ENCODE measurements at places on chromosomes 3 and 15. TPM values are rescaled to one million over a fixed set of nuclear protein-coding genes. Genes with fewer than 3 reads are reported as not detected.
A peak's percentile ranks its signal among the peaks of the same experiment; 100 is the strongest.

DNA sequence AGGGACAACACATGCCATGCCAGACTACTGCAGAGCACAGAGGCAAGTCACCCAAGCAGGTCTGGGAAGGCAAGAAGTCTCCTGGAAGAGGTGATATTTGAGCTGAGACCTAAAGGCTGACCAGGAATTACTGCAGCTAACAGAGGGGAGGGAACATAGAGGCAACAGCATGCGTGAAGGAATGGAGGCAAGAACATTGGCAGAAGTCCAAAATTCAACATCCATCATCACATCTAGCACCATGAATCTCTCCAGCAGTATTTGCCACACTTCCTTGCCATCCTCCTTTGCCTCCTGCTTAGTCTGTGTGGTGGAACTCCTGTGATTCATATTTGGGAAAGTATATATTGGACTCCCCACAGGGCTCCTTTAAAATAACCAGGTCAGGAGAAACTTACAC, 870 bp upstream of the TSEN2 start:
- no peak for DNase-seq

DNA sequence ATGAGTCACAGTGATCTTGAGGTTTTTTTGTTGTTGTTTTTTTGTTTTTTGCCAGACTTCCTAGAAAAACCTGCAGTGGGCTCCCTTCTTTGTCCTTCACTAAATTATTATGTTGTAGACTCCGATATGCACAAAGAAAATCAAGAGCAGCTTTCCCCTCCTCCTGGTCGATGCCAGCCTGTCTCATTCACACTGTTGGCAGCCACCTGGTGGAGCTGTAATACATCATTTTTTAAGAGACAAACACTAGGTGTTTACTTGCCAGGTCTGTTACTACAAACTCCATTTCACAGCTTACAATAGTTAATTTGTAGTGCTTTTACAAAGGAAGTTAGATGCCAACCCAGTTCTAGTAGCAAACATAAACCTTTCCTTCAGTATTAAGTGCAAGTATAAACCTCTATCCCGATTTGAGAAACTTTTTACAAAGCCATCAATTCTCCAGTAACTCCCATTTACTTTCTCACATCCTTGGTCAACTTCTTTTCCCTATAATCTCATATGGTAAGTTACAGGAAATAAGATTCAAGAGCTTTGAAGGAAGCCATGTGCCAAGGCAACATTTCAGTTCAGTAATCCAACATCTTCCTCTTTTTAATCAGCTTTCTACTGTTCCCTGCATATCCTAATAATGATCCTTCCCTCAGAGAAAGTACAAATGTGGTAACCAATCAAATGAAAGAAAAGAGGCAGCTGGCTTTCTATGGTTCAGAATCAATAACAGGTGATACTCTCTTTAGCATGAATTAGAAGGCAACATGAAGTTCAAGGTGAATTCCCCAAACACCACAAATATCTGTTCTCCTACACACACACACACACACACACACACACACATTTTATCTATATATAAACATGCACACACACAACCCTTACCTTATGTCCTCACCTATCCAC, 14.0 kb downstream of the AAGAB start:
- DNase-seq = no peak

DNA sequence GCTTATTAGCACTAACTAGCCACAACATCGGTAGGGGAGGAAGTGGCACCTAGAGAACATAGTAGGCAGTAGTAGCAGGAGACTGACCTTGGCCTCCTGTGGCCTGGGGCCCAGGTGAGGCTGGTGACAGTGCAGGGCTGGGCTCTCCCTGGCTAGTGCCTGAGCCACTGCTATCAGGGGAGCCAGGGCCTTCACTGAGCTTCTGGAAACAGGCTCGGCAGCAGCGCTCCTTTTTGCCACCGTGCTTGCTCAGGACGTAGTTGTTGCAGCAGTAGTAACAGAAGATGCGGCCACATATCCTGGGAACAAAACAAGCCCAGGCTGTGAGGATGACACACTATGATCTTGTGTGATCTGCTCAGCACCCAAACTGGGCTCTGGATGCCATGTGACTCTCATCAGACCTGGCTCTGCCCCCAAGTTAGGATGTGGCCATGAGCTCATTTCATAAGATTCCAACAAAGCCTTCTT, 15.1 kb downstream of the CXCR6 start:
- DNase-seq = no peak

DNA sequence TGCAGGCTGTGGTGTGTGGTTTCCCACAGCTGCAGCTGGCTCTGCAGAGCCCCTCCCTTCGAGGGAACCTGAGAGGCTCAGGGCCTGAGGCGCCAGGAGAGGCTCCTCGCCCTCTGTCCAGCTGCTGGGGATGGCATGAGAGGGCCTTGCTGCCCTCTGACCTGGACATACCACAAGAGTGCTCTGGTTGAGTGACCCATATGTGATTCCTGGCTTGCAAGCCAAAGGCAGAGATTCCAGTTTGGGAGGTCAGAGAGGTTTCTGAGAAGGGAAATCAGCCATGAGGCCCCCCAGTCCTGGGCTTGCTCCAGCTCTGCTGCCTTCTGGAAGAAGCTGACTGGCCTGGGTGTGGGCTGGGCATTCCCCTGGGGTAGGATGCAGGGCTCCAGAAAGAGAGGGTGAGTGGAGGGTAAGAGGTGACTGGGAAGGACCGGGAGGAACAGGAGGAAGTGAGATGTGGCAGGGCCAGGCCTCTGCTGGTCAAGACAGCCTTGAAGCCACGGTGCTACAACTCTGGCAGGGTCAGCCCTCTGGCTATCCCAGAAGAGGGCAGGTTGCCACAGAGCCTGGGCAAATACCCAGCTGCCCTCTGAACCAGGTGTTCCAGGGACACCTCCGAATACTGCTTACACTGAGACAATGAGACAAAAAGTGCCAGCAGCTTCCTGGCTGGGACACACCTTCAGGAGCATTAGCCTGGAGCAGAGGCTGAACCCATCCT, 16.0 kb upstream of the SRP14 start:
- DNase-seq = no peak

The CCDC174 gene
- 16.8 TPM for total RNA-seq

GRCh38 chr3:83633758-83634157, 1325.0 kb upstream of the CADM2 start:
- no peak for DNase-seq

The LEKR1 gene
- total RNA-seq = 1.2 TPM

- no peak for DNase-seq
Measured at GRCh38 chr3:143240886-143241285, 121.3 kb downstream of the CHST2 start.

GRCh38 chr3:152961323-152961722, 126.4 kb downstream of the P2RY1 start:
- DNase-seq = no peak

The REC114 gene
- not detected for total RNA-seq

The OCA2 gene
- not detected for total RNA-seq

DNA sequence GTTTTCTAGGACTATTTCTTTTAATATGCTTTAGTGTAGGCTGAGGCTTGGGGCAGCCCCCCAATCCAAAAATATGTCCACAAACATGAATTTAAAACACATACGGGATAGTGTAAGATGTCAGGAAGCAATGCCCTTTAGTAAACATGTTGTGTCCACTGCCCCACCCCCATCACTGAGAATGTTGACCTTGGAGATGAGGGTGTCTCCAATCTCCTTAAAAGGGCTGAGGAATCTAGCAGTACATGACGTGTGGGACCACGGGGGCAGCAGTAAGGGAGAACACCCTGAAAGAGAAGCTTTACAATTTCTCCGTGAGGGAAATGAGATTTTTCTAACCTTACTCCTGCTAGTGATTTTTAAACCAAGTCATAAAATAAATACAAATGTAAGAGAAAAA, 84.7 kb downstream of the SQOR start:
- DNase-seq = no peak

GRCh38 chr15:32747921-32748342, 30.1 kb downstream of the GREM1 start:
- DNase-seq = no peak

GRCh38 chr3:67327582-67327981, 326.8 kb downstream of the SUCLG2 start:
- no peak for DNase-seq

The TAGLN3 gene
- total RNA-seq = not detected

The HCLS1 gene
- total RNA-seq = 82.1 TPM

DNA sequence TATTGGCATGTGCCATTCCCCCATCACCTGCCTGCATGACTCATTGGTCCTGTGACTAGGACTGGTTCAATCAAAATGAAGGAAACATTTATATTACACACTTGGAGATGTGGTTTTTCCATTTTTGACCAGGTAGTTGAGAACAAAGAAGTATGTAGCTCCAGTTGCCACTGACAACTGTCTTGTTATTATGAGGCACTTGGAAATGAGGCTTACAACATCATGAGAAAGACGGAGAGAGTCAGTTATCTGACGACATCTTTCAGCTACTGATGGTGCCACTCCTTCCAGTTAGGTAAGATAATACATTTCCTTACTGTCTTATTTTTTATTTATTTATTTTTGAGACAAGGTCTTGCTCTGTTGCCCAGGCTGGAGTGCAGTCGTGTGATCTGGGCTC, 21.8 kb upstream of the PROK2 start:
- DNase-seq = no peak

The DNAJB11 gene
- 47.0 TPM for total RNA-seq

- peak; percentile 85 for DNase-seq
Measured at GRCh38 chr3:32816439-32817256, 1.1 kb upstream of the TRIM71 start.

GRCh38 chr3:42122261-42123011, 31.3 kb downstream of the TRAK1 start:
- peak; percentile 47 for DNase-seq

DNA sequence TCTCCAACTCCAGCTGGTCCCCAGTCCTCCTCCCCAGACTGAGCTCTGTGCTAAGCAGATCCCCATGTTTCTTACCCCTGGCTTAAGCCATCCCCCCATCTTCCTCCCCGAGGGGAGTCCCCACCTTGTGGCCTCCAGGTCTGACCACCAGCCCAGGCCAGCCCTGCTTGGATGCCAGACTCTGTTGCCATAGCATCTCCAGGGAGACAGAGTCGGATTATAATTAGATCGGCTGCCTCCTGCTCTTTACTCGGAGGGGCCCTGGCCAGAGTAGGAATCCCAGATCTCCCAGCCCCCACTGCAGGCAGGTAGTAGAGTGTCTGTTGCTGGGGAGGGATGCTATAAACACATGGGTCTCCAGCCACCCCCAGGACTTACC, 2.4 kb downstream of the KLHDC8B start:
- DNase-seq = no peak

DNA sequence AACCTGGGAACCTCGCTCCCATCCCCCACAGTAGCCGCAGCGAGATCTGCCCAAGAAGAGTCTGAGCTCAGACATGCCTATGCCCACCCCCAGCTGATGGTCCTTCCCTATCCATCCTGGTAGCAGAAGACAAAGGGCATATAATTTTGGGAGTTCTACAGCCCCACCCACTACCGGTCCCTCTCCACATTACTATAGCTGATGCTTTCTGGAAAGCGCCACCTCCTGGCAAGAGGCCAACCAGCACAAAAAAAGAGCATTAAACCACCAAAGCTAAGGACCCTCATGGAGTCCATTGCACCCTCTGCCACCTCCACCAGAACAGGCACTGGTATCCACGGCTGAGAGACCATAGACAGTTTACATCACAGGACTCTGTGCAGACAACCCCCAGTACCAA, 168.4 kb downstream of the MEGF11 start:
- DNase-seq = no peak

The TM4SF4 gene
- 1.7 TPM for total RNA-seq

DNA sequence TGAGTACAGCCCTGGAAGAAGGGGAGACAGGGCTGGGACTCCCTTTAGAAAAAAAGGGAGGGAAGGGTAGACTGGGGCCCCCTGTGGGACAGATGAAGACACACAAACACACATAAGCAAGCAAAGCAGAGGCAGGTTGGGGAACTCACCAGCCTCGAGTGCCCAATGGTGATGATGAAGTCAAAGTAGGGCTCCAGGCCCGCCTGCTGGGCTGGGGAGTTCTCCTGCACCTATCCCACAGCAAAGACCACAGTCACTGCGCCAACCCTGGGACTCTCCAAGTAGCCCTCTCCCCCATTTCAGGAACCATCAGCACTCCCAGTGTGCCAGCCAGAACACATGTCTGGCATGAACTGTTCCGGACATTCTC, 4.1 kb downstream of the GORASP1 start:
- no peak for DNase-seq

DNA sequence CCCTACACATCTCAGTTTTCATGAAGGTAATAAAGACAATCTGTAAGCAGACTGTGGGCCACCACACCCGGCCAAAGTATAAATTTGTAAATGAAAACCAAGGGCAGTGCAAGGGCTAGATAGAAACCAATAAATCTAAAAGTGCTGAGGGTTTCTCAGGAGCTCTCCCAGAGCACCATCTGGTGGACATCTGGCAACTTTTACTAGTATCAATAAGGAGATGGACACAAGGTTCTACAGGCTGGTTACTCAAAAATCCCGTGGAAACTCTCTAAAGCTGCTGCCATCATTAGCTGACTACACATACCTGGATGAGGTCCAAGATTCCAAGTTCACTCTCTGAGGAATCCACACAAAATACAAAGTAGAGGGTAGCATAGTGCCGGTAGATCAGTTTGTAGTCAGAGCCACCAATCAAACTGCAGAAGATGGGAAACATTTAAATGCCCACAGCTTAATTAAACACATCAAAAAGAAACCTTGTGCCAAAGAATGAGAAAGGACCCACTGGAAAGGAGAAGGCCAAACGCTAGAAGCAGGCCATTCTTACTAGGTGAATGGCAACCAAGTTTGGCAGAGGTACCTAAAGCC, 5.5 kb downstream of the AP3S2 start:
- no peak for DNase-seq

DNA sequence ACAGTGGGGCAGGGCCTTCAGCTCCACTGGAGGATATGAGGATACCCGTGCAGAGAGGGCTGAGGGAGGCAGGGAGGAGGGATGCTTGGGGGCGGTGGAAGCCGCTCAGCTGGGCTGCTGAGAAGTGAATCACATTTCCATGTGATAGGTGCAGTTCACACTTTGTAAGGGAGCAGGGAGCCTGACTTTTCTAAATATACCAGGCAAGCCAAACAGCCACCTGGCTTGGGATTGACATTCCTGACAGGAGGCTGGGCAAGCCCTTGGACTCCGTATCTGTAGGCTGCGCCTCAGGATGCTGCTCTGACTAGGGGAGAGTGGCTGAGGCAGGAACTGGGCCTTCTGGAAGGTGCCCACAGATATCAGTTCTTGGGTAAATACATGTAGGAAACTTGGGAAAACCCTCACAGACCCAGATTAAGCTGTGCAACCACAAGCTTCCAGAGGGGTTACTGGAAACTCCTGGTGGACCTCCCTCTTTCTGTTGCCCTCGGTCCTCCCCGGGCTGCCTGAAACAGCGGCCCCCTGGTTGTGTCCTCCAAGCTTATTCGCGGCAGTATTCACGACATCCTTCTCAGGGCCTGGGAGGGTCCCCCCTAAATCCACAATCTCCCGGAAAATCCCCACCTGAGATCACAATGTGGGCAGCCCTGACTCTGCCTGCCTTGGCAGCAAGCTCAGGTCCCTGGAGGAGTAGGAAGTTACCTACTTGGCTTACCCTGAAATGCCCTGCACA, 33.0 kb upstream of the ADCY5 start:
- DNase-seq = no peak
